IMR-90 (cell line): ENCODE measurements at places on chromosomes 5 and 9. TPM values are rescaled to one million over a fixed set of nuclear protein-coding genes. Genes with fewer than 3 reads are reported as not detected.

DNA sequence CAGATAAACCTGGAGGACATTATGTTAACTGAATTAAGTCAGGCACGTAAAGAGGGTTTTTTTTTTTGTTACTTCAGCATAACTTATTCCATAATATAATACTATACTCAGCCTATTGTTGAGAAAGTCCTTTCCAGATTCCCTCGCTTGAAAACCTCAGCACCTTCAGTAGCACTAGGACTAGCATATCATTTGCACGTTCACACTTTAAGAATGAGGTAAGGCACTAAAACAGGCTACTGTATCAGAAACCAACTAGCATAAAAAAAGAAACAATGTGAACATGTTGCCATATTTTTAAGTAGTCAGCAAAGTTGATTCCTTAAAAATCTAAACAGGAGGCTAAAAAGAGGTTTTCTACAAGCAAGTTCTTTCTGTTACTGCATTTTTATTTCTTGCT, 504.0 kb downstream of the PTPRD start:
- DNase-seq: no peak

DNA sequence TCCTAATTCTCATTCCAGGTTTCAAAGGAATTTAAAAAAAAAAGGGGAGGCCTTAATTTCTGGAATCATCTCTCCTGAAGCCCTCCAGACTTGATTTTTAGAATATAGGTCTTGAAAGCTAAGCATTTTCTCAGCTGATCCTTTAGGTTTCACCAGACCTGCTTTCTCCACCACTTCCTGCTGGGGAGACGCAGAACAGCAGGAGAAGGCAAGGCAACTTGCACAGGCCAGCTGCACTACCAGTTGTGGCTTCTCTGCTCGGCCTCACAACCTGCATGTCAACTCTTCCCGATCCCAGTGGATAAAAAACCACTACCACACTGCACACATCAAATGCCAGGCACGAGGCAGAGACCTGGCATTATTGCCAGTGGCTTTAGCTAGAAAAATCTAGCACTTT, 119.8 kb downstream of the SIL1 start:
- DNase-seq: no peak

DNA sequence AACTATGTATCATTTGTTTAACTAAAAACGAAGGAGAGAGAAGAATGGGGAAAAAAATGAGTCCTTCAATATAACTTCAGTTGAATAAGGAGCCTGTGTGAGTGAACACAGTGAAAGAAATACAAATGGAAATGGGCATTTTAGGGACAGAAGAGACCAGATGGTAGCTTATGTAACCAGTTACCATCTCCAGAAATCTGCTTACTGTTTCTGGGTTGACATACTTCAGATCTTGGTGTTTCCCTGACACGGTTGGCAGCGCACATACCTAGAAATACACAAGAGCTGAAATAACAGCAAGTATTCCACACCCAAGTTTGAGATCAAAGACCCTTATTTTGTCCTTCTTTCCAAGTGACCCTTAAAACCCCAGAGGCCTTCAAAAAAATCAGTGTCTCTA, 14.9 kb upstream of the GFRA3 start:
- DNase-seq: no peak

The LHX6 gene
- total RNA-seq: under 0.01 TPM in 2 replicates

The FBP2 gene
- not detected in 2 replicates for total RNA-seq
